CD4-positive, alpha-beta memory T cell (primary cell): ENCODE measurements at places on chromosomes 3 and 15. TPM values are rescaled to one million over a fixed set of nuclear protein-coding genes. Genes with fewer than 3 reads are reported as not detected.
A peak's percentile ranks its signal among the peaks of the same experiment; 100 is the strongest.

The CLRN1 gene
- not detected for total RNA-seq

The DCLK3 gene
- total RNA-seq: not detected

The COL6A5 gene
- not detected for total RNA-seq

The RPS27L gene
- total RNA-seq: 150 TPM

The HYAL3 gene
- total RNA-seq: 5.1 TPM

The EOMES gene
- 4.8 TPM for total RNA-seq

DNA sequence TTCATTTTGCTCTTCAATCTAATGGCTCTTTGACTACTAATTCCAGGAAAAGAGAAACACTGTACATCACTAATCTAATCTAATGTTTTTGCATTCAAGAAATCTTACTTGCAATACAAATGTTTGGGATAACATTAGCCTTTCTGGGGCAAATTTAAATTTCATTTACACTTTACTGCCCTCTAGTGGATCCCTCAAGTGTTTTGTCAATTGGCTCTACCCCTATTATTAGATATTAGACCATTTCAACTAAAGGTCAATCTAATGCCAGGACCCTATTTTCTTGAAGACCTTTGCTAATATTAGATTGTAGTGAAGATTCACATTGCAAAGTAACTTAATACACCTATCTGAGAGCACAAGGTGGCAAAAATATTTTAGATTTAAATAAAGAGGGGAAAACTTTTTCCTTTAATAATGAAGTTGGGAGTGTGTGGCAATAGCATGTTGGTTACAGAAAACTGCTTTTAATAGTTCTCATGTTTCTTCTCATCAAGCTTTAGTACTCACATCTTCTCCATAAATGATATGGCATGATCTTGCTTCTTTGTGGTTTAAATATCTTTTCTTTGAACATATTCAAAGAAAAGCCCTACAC, 5.0 kb downstream of the C2CD4A start:
- DNase-seq: peak; percentile 38

DNA sequence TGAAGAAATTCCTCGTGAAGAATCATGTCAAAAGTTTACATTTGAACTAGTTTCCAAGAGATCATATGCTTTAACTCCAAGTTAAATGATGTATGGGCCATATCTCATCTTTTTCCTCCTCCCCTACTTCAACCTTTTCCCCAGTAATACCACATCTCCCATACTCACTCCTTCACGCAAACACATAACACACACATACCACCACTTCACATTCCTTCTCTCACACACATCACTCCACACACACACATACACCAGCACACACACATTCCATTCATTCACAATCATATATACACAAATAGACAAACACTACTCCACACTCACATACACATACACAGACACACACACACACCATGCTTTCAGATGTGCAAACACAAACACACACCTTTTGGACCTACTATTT, 769.0 kb upstream of the NR2F2 start:
- DNase-seq: no peak

GRCh38 chr3:188956839-188957489, 214.8 kb upstream of the TPRG1 start:
- DNase-seq: peak; percentile 31

DNA sequence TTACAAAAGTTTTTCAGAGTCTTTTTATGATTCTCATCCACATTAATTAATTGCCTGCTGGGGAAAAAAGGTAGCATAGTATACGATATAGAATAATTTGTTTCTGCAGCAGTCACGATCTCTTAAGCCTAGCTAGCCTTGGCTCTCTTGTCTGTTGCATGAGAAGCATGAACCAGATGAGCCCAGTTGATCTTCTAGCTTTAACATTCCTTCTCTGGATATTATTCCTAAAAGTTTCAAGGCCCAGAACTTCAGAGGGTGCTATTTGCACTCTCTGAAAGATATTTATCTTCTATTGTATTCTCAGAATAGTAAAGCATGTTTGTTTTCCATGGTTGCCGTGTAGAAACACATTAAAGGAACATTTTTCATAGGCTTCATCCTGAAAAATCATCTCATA, 69.3 kb downstream of the BTLA start:
- DNase-seq: no peak

DNA sequence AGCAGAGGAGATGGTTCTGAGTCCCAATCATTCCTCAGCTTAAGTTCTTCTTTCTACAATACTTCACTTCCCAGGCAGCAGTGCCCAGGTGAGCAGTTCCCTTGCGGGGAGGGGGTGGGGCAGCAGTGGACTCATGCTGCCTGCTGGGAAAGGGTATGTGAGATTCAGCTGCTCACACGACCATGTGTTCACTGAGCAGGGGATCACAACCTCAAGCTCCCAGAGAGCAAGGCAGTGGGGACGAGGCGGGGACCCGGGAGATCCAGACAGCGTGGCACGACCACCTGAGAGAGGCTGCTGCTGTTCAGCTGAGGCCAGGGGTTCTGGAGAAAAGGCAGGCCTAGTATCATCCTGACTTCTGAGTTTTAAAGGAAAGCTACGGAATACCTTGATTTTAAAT, 166.6 kb downstream of the XXYLT1 start:
- DNase-seq: no peak

DNA sequence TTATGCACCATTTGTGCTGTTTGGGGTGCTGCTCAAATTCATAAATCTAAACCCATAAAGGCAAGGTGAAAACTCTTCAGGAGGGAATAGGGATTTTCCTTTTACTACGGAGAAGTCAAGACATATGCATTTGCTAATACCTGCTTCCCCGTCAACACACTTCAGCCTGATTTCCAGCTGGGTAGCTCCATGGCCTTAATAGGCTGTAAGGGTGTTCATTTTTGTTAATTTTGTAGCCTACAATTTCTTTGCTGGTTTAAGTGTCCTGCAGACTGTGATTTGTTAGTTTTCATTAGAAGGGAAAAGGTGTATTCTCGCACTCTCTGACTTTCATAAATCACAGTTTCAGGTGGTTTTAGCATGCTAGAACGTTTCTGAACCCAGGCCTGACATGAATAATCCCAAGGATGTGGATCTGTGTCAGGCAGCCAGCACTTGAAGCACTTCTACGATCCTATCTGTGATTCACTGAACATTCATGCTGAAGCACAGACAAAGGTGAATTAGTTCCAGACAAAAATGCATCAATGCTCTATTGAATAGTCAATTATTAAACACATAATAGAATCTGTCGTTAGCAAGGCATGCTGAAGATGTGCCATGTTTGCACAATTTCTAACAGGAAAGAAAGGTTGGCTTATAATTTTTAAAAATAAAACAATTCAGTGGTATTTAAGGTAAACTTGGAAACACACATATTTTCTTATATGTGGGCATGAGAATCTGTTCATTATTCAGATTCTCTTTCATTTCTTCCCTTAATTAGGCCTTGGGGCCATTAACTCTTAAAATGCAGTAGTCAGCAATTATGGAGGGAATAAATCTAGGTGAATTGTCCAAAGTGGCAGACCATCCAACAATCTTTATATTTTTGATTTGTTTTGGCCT, 17.9 kb upstream of the NMNAT3 start:
- DNase-seq: no peak

GRCh38 chr15:76208786-76209424, 102.4 kb downstream of the ETFA start:
- no peak for DNase-seq

- DNase-seq: no peak
These were observed 8.9 kb upstream of the FURIN start for GRCh38 chr15:90859234-90860131.

DNA sequence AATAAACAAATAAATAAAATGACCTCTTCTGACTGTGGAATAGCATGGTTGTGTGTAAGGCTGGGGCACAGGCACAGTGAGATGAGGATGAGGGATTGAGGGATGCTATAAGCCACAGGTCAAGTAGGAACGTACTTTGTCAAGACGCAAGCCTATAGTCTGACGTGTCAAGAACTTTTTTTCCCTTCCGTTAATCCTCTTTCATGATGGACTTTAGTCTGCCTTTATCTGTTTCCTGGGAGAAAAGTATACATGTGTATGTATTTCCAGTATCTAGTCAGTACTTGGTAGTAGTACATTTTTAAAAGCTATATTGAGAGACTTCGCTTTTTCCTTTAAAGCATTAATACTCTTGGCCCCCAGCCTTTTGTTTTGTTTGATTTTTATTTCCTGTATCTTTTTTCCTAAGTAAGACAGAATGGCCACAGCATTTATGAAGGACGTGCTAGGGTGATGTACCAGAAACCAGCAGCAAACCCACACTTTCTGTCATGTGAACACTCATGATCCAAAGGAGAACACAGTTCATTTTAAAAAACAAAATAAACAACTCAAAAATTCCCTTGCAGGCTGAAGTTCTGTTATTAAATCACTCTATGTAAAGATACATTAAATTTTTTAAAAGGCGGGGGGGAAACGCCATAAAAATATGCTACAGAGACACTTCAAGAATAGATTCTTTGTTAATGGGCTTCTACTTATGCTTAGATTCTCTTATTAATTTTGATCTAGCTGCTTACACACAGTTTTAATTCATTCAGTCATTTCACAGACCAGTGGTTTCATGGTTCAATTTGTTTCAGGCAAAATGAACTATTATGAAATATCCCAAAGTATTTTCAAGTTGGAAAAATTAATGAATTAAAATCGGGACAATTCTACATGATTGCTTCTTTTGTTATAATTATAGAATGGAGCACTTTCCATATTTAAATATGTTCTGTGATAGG, 114.7 kb downstream of the SNRK start:
- no peak for DNase-seq

DNA sequence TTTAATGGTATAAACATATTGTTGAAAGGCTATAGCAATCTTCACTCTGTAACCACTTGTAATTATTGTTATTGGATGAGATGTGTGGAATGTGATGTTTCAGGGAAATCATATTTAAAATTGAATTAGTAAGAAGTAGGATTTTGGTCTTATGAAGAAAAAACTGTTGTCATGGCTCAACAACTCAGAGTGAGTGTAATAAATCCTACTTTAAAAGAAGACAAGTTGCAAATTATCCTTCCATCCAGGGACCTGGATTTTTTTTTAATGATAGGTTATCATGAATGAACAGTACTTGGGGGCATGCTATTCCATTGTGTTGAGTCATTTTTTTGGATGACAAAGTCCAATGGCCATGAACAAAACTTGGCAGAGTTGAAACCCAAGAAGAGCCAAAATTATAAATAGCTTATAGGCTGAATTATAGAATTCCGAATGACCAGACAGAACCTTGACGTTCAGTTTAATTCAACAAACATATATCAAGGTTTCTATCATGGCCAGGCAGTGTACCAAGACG, 625.5 kb upstream of the ZNF717 start:
- no peak for DNase-seq

DNA sequence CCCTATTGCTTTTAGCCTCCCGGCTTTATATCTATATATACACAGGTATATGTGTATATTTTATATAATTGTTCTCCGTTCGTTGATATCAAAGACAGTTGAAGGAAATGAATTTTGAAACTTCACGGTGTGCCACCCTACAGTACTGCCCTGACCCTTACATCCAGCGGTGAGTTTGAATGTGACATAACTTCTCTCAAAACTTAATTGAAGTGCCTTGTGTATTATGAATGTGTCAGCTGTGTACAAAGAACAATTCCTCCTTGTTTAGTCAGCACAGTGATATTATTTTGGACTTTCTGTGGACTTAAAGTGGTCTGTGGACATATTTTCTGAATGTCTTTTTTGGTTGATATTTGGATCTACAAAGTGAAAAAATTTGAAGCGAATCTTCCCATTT, 220 bp downstream of the TP63 start:
- no peak for DNase-seq

DNA sequence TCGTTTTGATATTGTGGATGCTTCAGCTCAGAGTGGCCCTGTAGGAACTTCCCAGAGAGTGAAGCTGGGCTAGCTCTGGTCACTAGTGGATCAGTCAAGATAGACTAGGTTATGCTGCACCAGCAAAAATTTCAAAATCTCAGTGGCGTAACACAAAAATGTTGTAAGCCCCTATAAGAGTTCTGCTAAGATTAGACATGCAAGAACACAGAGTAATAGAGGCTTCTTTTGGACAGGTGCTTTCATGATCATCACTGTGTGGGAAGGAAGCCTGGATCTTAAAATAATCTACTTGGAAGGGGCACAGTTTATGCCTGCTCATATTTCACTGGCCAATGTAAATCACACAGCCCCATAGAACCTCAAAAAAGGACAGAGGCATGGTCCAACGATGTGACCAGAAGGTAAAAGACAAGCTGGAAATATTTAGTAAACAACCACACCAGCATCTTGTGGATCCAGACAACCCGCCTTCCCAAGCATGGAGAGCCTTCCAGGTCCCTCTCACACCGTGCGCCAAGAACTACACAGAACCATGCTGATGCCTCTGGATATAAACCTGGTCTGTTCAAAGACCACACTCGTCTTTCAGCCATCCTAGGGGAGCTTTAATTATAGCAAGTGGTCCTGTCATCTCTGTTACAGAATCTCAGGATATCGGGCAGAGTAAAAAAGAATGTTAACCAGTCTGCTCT, 554.3 kb downstream of the EPHB1 start:
- DNase-seq: no peak
